WTC11 (cell line): ENCODE measurements at places on chromosomes 4 and X. TPM values are rescaled to one million over a fixed set of nuclear protein-coding genes. Genes with fewer than 3 reads are reported as not detected.
A peak's percentile ranks its signal among the peaks of the same experiment; 100 is the strongest.

- no peak overlapping the region for H3K4me3 ChIP-seq
- H3K4me1 ChIP-seq, result no peaks in the 10 kb centered on the region
- no peaks in the 10 kb centered on the region for H3K27me3 ChIP-seq
- DNase-seq, result no peak
Observed at GRCh38 chr4:177239878-177240277, 69.8 kb upstream of the NEIL3 start.

DNA sequence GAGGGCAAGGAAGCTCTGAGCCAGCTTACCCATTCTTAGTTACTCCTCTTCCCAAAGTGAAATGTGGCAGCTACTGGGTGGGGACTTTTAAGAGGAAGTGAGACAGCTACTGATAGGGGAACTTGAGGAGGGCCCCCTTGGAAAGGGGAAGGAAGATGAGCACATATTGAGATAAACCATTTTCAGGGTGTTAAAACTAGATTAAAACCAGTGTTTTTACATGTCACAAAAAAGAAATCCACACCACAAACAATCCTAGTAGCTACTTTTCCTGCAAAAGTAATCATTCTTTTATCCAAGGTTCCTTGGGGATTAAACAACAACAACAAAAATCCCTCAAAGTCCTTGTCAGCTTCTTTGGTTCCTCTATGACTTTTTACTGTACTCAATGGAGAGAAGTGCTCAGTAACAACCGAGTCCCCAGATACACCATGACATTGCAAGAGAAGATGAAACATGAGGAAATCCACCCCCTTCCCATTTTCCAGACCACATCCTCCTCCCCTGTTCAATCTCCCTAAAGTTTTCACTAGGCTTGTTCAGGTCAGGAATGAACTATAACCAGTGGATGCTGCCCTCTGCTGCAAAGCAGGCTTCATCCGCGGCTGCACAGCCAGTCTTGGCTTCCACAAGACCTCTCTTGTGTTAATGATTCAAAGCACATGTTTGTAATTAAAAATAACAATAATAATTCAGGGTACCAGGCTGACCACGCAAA, 113.5 kb upstream of the TMEM164 start:
- peaks cover 2% of the 10 kb centered on the region; the same call in 1 of the 2 replicates for H3K4me1 ChIP-seq
- no peaks in the 10 kb centered on the region for H3K36me3 ChIP-seq
- H3K27me3 ChIP-seq, result peaks cover 2% of the 10 kb centered on the region; the same call in 1 of the 2 replicates
- no peak overlapping the region for H3K27ac ChIP-seq
- no peak for DNase-seq

DNA sequence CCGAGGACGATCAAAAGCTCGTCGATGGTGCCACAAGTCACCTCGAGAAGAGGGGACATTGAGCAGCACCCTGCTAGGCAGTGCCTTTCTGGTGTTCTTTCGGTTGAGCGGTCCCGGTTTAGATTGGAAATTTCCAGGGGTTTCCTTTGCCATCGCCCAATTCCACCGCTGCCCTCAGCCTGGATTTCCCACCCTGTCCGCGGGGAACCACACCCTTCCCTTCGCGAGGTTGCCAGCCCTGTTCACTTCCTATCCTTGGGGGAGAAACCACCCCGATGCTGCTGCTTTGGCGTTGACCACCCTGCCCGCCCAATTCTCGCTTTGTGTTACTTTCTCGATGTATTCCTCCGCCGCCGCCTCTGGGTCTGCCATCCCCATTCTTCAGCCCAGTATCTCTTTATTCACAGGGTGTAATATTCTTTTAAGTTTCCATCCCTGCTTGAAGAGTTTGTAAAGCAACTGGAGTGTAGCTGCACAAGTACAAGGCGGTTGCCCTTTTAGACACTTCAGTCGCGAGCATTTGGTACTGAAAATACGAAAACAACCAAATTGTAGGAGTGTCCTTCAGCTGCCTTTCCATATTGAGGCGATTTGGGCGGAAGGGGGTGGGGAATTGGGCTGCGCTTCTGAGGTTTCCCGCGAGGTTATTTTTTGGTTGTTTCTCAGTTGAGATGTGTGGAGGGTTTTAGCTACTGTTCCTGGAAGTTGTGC, 1.1 kb downstream of the OGT start:
- peaks cover 25% of the 10 kb centered on the region for H3K4me1 ChIP-seq
- H3K27ac ChIP-seq, result peak overlapping the region; percentile 98
- H3K4me3 ChIP-seq, result peak overlapping the region; percentile 95
- DNase-seq, result peak; percentile 16
- H3K36me3 ChIP-seq, result peaks cover 21% of the 10 kb centered on the region
- H3K27me3 ChIP-seq, result no peaks in the 10 kb centered on the region

GRCh38 chrX:119407681-119408080, 8.5 kb downstream of the SLC25A43 start:
- H3K4me1 ChIP-seq, result no peaks in the 10 kb centered on the region
- no peak overlapping the region for H3K27ac ChIP-seq
- H3K36me3 ChIP-seq, result no peaks in the 10 kb centered on the region

GRCh38 chr4:48546336-48546735, 56.3 kb downstream of the ZAR1 start:
- peaks cover 17% of the 10 kb centered on the region for H3K4me1 ChIP-seq
- no peaks in the 10 kb centered on the region for H3K27me3 ChIP-seq
- no peak overlapping the region for H3K4me3 ChIP-seq
- peak; percentile 34 for DNase-seq

DNA sequence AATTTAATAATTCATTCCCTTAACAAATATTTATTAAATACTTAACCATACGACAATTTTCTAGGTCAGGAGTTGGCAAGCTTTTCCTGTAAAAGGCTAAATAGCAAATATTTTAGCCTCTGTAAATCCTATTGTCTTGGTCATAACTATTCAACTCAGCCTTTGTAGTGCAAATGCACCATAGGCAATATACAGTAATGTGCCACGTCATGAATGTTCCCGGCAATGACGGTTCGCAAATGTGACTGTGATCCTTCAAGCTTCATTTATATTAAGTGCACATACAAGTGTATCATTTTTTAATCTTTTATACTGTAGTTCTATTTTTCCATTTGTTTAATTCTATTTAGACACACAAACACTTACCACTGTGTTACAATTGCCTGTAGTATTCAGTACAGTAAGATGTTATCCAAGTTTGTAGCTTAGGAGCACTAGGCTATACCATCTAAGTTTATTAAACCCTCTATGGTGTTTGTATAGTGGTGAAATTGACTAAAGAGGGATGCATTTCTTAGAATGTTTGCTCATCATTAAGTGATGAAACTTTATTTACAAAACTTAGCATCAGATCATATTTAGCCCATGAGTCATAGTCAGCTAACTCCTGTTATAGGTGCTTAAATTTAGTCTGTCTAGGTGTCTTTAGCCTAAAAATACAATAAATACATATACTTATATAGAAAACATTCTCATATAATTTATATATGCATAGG, 553.6 kb downstream of the STPG2 start:
- H3K27me3 ChIP-seq, result no peaks in the 10 kb centered on the region
- no peak overlapping the region for H3K27ac ChIP-seq
- DNase-seq, result no peak
- H3K4me3 ChIP-seq, result no peak overlapping the region
- no peaks in the 10 kb centered on the region for H3K36me3 ChIP-seq

DNA sequence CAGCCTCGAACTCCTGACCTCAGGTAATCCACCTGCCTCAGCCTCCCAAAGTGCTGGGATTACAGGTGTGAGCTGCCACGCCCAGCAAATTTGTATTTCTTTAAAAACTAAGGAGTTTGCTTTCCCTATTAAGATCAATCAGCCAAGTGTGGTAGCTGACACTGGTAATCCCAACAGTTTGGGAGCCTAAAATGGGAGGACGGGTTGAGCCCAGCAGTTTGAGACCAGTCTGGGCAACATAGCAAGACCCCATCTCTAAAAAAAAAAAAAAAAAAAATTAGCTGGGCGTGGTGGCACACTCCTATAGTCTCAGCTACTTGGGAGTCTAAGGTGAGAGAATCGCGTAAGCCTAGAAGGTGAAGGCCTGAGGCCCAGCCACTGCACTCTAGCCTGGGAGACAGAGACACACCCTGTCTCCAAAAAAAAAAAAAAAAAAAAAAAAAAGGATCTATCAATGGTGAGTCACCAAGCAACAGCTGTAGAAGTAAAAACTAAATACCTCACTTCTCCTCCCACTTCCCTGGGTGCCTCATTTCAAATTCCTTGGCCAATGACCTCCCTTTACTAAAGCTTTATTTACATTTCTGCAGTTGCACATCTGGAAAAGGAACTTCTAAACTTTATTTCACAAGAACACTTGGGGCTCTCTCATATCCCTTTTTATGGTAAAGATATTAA, 54.5 kb downstream of the LDB2 start:
- no peak overlapping the region for H3K4me3 ChIP-seq
- DNase-seq, result no peak
- H3K27me3 ChIP-seq, result no peaks in the 10 kb centered on the region

DNA sequence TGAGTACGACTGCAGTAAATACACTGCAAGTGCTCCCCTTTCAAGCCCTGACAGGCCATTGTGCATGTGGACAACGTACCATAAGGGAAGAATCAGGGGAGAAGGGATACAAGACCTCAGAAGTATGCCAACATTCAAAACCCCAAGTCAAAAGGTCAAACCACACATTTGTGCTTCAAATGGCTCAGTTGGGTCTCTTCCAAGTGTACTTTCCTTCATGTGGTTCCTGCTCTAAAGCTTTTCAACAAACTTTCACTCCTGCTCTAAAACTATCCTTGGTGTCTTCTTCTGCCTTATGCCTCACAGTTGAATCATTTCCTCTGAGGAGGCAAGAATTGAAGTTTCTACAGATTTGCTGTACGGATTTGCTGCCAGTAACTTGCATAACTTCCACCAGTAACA, 305.7 kb upstream of the SLIT2 start:
- H3K36me3 ChIP-seq, result no peaks in the 10 kb centered on the region; the same call in 1 of the 2 replicates
- no peaks in the 10 kb centered on the region for H3K27me3 ChIP-seq
- no peak overlapping the region for H3K27ac ChIP-seq
- DNase-seq, result no peak
- peaks cover 20% of the 10 kb centered on the region for H3K4me1 ChIP-seq
- H3K4me3 ChIP-seq, result no peak overlapping the region

- H3K4me3 ChIP-seq, result no peak overlapping the region
- H3K27ac ChIP-seq, result no peak overlapping the region
- peaks cover 8% of the 10 kb centered on the region; the same call in 1 of the 2 replicates for H3K4me1 ChIP-seq
- no peaks in the 10 kb centered on the region for H3K36me3 ChIP-seq
- DNase-seq, result no peak
Observed at GRCh38 chrX:129233786-129234185, 289.5 kb downstream of the SMARCA1 start.

DNA sequence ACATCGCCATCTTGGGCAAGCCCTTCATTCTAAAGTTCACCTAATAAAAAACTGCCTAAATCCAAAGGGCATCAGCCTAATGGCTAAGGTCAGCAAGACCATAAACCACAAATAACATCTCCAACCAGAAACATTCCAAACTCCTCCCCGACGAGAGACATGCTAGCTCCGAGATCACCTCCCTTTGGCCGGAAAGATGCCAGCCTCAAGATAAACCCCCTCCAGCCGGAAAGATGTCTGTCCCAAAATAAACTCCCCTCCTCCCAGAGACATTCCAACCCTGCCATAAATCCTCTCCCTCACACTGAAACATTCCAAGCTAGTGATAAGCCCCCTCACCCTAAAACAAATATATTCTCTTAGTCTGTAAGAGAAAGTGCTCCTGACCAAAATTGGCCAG, 13.3 kb upstream of the DYNLT3 start:
- H3K4me3 ChIP-seq, result no peak overlapping the region
- DNase-seq, result no peak
- H3K36me3 ChIP-seq, result no peaks in the 10 kb centered on the region; the same call in 1 of the 2 replicates
- no peaks in the 10 kb centered on the region; the same call in 1 of the 2 replicates for H3K27me3 ChIP-seq
- H3K4me1 ChIP-seq, result no peaks in the 10 kb centered on the region
- no peak overlapping the region for H3K27ac ChIP-seq

- peak overlapping the region; percentile 69; the same call in 1 of the 2 replicates for H3K27ac ChIP-seq
- H3K27me3 ChIP-seq, result peaks cover 16% of the 10 kb centered on the region
- no peaks in the 10 kb centered on the region for H3K36me3 ChIP-seq
Observed at GRCh38 chr4:7045961-7046921, 3.1 kb downstream of the TADA2B start.

GRCh38 chr4:89438102-89438831, 130.7 kb upstream of the GPRIN3 start:
- peaks cover 12% of the 10 kb centered on the region for H3K4me1 ChIP-seq
- no peak overlapping the region for H3K4me3 ChIP-seq
- H3K36me3 ChIP-seq, result no peaks in the 10 kb centered on the region
- H3K27ac ChIP-seq, result no peak overlapping the region

DNA sequence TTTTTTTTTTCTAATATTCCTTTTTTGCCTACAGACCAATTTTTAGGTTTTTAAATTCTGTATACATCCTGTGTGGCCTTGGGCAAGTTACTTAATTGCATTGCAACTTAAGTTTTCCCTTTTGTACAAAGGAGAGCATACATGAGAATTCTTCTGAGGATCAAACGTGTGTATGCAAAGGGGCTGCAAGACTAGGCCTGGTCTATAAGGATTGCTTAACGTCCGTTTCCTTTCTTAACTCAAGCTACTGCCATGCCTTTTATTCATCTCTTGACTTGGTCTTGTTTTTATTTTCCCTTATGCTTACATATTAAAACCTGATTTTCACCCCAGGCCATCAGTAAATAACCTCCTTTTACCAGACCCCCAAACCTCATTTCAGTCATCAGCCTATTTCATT, 13.6 kb downstream of the RBPJ start:
- H3K27me3 ChIP-seq, result no peaks in the 10 kb centered on the region
- DNase-seq, result no peak
- no peaks in the 10 kb centered on the region for H3K36me3 ChIP-seq
- peak overlapping the region; percentile 33; the same call in 1 of the 2 replicates for H3K27ac ChIP-seq
- H3K4me3 ChIP-seq, result no peak overlapping the region

DNA sequence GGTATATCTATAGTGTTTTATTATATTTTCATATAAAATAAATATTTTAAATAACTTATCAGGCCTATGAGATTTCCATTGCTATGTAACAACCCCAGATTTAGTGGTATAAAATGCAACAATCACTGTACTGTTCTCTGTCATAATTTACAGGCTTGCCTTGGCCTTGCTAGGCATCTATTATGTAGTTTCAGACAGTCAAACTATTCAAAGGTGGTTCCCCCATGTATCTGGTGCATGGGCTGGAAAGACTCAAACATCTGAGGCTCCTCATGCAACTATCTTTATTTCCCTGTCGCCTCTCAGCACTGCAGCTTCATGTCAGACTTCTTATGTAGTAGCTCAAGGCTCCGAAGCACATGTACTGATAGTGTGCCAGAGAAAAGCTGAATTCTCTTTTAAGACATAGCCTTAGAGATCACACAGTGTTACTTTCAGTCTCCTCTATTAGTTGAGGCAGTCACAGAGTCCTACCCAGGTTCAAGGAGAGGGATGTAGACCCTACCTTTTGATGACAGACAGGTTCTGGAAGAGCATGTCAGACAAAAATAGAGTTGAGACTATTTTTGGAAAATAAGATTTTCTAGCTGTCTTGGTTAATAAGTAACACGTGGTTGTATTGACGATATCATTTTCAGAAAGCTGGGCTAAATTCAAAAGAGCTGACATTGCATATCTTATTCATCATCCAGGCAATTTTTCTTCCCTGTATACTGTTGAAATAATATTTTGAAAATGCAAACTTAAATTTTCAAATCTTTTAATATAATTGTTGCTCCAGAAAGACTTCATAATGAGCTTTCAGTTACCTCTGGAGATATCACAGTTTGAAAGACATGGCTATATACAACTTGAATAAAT, 19.4 kb downstream of the MTTP start:
- H3K4me3 ChIP-seq, result no peak overlapping the region
- H3K27ac ChIP-seq, result no peak overlapping the region
- no peak for DNase-seq
- H3K4me1 ChIP-seq, result no peaks in the 10 kb centered on the region

GRCh38 chr4:3451956-3452355, 10.2 kb downstream of the HGFAC start:
- no peak overlapping the region for H3K27ac ChIP-seq
- no peaks in the 10 kb centered on the region for H3K4me1 ChIP-seq
- peaks cover 15% of the 10 kb centered on the region for H3K36me3 ChIP-seq
- no peak for DNase-seq

WNK3 gene
- total RNA-seq, result 24.3 to 27.5 TPM (median 27.5 TPM) in 3 replicates

ZFP92 gene
- total RNA-seq, result 0.23 to 0.31 TPM (median 0.27 TPM) in 3 replicates

YY2 gene
- 0.78 to 1.4 TPM (median 0.82 TPM) in 3 replicates for total RNA-seq

CT47A1 gene
- not detected in 3 replicates for total RNA-seq

GBA3 gene
- total RNA-seq, result 0.09 TPM in 2 of 3 replicates, not detected in the other
